Activated CD8-positive, alpha-beta memory T cell treated with anti-CD3 and anti-CD28 coated beads for 1 hour (primary cell): ENCODE measurements at places on chromosomes 12 and 14.
A peak's percentile ranks its signal among the peaks of the same experiment; 100 is the strongest.

- DNase-seq, result no peak
These were observed 8.9 kb downstream of the CMTM5 start for GRCh38 chr14:23385642-23386265.

- peak; percentile 1 for DNase-seq
These were observed 9.0 kb upstream of the OR6J1 start for GRCh38 chr14:22653012-22653621.

DNA sequence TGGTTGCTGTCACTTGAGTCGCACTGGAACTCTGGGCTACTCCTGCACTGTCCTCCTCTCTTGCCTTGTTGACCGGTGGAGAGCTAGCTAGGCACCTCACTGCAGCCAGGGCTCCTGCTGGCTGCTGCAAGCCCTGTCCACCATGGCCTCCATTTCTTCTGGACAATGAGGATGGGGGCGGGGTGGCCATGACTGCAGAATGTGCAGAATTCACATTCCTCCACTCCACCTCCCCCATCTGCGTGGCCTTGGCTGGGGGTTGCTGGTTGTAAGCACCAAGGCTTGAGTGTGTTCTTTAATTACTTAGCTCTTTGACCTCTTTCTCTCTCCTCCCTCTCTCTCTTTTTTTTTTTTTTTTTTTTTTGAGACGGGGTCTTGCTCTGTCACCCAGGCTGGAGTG, 248.5 kb downstream of the PCNX1 start:
- DNase-seq, result no peak

DNA sequence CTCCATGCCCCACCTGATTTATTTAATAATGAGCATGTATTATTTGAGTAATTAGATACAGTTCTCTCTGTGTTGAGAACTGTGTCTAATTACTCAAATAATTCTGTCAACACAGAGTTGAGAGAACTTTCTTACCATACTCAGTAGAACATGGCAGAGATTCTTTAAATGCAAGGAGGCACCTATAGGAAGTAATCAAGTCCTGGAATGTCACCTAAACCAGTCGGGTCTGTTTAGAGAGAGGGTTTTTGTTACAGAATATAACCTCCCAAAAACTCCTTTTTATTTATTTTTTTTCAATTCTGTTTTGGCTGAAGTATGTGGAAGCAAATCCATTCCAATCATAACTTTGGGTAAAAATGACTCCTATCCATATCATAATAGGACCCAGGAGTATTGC, 37.5 kb upstream of the CIT start:
- DNase-seq, result no peak

- DNase-seq, result no peak
These were observed 5.2 kb downstream of the OR4E1 start for GRCh38 chr14:21668377-21668776.

- no peak for DNase-seq
These were observed 166.6 kb upstream of the FLRT2 start for GRCh38 chr14:85363358-85363757.

- no peak for DNase-seq
These were observed 5.7 kb downstream of the OTUB2 start for GRCh38 chr14:94031883-94032279.

DNA sequence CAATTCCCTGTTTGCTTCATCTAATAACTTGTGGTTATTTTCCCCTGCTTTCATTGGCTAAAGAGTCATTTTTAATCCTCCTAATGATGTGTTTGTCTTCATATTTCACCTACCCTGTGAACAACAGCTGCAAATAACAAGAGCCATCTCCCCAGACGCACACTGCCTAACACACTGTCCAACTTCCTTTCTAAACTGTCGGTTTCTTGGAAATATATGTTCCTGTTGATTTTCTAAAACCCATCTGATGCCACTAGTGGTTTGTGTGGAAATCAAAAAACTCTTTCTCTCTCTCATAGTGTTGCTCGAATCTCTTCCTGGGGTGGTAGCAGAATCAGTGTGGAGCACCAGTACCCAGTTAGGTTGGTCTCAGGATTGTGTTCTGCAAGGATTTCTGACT, 226.9 kb downstream of the EPS8 start:
- DNase-seq, result no peak

GRCh38 chr12:64685050-64685449, 74.2 kb downstream of the GNS start:
- DNase-seq, result no peak

DNA sequence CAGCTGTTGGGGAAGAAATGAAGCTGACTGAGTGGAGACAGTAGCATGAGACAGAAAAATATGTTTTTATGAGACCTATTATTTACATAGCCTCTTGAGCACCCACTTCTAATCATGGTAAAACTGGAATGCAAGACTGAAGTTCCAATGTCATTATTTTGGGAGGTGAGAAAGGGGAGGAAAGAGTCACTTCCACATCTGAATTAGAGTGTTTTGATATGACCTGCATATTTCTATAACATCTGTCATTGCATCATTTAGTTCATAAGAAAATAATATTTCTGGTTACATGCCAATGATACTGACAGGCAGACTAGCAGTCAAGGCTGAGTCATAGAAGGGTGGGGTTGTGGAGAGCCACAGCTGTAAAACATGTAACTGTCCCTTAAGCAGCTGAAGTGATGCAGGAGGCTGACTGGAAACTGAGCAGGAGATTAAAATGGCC, 26.7 kb downstream of the NTN4 start:
- DNase-seq, result no peak

DNA sequence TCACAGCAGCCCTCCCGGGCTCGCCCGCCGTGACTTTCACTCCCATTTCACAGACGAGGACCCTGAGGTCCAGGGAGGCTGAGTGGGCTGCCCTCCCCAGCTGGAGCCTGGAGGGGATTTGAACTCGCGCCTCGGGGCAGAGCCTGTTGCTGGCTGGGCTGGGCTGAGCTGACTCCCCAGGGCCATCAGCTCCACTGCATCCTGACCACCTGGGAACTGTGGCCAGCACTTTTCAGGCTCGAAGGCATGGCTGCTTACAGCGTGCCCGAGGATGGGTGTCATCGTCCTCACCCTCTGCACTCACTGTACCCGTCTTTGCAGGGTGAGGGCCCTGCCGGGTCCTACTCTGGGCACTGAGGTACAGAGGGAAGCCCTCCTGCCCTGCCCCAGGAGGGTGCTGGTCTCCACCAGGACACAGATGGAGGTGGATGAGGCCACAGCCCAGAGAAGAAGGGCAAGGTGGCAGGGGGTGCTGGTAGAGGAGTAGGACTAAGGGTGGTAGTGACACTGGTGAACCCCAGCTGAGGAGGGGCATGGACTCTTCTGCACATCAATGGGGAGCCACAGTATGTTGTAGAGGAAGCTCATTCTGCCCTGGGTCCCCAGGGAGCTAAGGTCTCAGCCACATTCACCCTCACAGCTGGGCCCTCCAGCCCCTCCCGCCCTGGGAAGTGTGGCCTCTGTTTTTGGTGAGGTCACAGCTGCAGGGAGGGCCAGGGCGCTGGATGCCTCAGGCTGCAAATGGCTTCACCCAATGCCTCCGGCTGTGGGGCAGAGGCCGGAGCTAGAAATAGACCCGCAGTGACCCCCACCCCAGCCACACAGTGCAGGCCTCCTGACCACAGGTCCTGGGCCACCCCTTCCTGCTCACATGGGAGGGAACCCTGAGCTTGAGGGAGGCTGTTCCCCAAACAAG, 365.1 kb upstream of the SFSWAP start:
- no peak for DNase-seq

DNA sequence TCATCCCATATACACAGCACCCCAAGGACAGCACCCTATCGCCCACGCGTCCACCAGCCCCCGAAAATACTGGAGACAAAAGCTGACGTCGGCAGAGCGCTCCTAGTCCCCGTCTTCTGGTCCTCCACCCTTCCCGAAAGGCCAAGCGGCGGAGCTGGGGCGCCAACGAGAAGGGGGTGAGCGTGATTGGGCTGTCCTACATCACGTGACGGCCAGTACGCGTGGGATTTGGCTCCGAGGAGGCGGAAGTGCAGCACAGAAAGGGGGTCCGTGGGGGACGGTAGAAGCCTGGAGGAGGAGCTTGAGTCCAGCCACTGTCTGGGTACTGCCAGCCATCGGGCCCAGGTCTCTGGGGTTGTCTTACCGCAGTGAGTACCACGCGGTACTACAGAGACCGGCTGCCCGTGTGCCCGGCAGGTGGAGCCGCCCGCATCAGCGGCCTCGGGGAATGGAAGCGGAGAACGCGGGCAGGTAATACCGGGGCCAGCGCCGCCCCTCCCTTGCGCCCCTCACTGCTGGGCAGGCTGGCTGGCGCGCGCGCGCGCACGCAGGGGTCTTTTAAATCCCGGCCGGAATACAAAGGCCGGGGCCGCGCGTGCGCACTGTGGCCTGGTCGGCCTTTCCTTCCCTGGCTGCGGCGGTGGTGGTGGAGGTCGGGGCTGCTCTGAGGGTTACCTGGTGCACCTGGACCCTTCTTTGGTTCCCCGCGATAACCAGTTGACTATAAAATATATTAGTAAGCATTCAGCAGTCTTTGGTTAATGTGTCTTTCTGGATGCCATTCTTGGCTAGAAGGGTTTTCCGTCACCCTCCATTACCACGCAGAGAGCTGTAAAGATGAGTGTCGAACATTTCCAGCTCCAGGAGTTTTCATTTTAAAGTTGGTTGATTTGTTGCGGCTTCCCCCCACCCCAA, at the start of gene TDG:
TDG (plus strand) TSS at position 283 of the 915 bp plus-strand sequence; CDS start at position 449, 166 bp downstream.
- DNase-seq, result peak; percentile 92

DNA sequence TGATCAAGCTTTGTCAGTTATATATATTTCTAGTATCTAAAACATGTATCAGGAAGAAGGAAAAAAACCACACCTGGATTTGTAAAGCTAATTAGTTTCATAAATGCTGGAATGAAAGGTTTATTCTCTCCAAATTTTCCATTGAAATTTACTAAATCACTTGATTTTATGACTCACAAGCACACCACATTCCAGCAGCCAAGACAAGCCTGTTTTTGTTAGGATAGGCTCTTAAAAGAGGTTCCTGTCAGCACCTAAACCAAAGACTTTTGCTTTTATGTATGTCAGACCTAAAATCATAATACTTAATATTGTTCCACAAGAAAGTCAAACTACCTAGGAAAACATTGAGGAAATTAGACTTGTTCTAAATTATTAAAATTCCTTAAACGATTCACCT, 85.3 kb upstream of the PAWR start:
- no peak for DNase-seq

DNA sequence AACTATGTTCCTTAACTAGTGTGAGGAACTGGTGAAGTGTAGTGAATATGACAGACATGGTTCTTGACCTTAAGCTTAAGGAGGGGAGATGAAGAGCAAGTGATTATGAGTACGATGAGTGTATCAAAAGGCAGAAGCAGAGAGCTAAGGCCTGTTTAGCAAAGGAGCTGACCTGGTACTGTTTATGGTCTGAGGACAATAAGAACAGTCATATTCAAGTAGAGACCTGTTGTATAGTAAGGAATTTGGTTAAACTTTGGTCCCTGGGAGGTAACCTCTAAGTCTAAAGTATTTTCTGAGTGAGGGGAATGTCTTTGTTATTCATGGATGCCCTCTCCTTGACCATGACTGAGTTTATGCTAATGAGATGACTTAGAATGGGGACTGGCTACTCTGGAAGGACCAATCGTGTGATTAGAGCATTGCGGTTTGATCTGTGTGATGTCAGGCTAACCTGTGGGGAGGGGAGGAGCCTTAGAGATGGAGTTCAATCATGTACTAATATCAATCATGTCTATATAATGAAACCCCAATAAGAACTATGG, 389.3 kb downstream of the BMP4 start:
- DNase-seq, result no peak

GRCh38 chr14:77032491-77032843, 4.0 kb upstream of the IRF2BPL start:
- no peak for DNase-seq

- no peak for DNase-seq
These were observed 60.3 kb downstream of the KLRG1 start for GRCh38 chr12:9049520-9050133.

DNA sequence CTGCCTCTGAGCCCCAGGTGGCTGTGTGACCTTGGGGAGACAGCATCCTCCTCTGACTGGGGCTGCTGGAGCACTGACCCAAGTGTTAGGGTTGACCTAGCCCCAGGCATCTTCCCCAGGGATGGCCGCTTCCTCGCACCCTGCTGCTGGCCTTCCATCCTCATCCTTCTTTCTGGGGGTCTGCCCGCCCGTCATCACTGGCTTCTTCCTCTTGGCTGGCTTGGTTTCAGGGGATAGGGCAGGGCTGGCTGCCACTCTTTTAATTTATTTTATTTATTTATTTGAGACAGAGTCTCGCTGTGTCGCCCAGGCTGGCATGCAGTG, 3.5 kb downstream of the TEDC1 start:
- no peak for DNase-seq

DNA sequence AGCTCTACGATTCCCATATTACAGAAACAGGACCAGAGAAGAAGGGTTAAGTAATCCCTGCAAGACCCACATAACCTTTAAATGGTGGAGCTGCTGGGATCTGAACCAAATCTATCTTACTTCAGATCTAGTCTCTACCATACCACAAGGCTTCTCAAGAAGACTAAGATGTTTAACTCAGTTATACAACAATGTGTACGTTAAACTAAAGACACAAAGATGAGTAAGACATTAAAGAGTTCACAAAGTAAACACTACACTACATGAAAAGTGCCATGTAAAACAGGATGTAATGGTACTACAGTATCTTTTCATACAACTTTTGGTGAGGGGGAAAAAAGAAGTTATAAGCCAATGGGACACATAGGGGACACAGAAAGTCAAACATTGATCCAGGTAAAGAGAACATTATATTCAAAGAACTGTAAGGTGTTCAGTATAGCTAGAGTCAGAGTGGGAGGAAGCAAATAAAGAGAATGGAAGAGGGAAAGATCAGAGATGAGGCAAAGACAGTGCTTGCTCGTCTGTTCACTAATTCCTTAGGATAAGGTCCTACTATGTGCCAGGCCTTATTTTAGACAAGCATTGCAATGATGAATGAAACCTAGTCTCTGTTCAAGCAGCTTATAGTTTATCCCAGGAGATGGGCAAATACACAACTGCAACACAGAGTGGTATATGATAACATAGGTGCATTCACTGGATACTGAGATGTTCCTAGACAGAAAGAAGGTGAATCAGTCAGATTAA, 7.7 kb downstream of the TMED10 start:
- DNase-seq, result no peak

GRCh38 chr12:127077262-127078045, 1189.5 kb upstream of the TMEM132C start:
- no peak for DNase-seq

- DNase-seq, result no peak
These were observed 30.6 kb downstream of the VCPKMT start for GRCh38 chr14:50085570-50086320.

- DNase-seq, result no peak
These were observed 3.9 kb upstream of the PPP1R1A start for GRCh38 chr12:54592316-54592715.

DNA sequence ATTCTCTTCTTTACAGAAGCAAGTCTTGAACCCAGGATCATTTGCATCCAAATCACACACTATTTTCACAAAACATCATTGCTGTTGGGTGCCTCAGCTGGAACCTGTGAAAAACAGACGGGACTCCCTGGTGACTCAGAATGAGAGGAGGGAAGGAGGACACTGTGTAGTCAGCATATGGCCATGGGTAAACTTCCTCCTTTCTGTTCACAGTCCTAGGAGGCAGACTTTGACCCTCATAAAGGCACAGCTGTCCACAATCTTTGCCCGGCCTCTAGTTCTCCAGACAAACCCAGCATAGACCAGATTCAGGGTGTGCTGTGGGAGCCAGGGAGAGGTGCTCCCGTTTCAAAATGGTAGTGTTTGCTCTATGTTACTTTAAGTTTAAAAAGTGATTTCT, 62.0 kb downstream of the DYRK2 start:
- DNase-seq, result no peak

GRCh38 chr14:88229428-88229827, 93.6 kb downstream of the KCNK10 start:
- DNase-seq, result no peak

GRCh38 chr14:59333668-59334067, 131.5 kb downstream of the GPR135 start:
- DNase-seq, result no peak

- no peak for DNase-seq
These were observed 17.1 kb downstream of the TRMT5 start for GRCh38 chr14:60963761-60964160.
